Upper lobe of right lung (tissue), 1 donor: ENCODE measurements at places on chromosomes 6 and 20. TPM values are rescaled to one million over a fixed set of nuclear protein-coding genes. Genes with fewer than 3 reads are reported as not detected.

Gene LPA
- total RNA-seq, result not detected

Gene HCRTR2
- not detected for total RNA-seq

Gene MRS2
- 21.3 TPM for total RNA-seq

Gene RAET1L
- total RNA-seq, result not detected

GRCh38 chr6:35850208-35850607, 45.1 kb downstream of the LHFPL5 start:
- DNase-seq, result no peak

DNA sequence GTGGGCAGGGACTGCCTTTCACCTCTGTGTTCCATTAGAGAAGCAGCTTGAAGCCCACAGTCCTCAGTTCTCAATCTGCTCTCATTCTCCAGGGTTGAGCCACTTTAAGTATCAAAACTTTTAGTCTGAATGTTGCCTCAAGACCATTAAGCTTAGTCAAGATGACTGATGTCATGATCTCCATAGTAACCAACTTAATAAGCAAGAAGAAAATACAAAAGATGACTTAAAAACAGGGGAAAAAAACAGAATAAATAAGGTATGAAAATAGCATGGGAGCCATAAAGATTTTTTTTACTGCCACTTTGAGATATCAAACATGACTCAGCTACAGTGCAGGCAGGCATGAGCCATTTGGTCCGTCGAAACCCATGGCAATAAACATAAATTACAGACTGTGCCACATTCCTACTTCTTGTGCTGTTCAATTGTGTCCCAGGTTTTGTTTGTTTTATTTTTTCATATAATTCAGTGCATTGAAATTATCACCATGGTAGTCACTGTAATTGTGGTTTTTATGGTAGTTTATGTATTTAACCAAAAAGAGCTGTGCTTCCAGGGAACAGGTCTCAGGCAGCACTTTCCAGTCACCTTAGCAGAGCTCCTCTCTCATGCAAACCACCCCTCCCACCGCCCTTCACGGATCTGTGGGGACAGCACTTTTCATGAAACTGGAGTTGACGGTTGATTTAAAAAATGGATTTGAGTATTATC, 156.5 kb upstream of the INSM1 start:
- DNase-seq, result no peak

DNA sequence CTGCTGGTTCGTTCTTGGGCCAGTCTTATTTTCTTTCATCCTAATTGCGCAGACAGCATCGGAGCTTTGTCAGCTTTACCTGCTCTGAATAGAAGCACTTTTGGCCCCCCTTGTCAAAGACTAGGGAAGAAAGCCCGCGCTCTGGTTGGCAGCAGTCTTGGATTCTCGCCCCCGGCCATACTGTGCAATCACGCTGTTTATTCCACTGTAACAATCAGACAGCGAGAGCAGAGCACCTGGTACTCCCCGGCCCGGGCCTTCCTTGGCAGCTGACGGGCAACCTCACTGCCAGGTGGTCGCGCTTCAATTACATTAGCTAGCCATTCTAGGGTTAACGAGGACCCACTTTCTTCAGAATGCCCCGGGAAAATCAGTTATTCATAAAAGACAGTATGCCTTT, 72.6 kb downstream of the INSM1 start:
- DNase-seq, result no peak

DNA sequence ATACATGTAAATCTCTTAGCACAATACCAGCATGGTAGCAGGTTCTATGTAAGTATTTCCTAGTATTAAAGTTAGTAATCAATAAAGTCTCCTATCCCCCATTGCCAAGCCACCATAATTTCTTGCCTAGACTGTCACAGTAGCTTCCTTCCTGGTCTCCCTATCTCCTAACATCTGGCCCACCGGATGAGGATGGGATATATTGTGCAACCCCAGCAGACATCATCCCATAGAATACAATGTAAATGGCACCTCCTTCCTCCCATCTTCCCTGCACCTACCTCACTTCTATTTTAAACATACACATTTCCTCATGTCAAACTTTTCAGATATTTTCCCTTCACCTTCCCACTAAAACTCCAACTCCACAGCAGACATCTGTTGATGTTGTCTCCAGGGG, 3.5 kb upstream of the BTN3A1 start:
- DNase-seq, result no peak

DNA sequence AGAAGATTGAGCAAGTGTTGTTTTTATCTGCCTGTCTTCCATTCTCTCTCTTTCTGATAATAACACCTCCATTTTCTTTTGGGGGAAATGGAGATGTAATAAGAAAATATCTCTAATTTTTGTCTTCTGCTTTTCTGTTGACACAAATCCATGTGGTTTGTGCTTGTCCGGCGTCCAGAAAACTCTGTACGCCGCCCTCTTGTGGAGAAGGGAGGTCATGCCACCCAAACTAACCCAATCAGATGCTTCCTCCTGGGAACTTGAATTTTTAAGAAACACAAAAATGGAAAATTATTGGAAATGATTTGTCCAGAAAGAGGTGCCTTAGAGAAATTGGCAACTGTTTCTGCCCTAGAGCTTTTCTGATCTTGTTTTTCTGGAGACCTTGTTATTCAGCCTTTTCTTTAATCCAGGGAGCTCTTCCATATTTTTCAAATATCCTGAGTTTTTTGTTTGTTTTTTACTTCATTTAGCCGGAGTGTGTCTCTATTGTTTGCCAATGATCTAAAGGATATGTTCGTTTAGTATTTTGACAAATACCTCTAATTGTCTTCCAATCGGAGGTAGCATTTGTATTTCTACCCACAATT, 17.8 kb upstream of the FNDC1 start:
- no peak for DNase-seq

DNA sequence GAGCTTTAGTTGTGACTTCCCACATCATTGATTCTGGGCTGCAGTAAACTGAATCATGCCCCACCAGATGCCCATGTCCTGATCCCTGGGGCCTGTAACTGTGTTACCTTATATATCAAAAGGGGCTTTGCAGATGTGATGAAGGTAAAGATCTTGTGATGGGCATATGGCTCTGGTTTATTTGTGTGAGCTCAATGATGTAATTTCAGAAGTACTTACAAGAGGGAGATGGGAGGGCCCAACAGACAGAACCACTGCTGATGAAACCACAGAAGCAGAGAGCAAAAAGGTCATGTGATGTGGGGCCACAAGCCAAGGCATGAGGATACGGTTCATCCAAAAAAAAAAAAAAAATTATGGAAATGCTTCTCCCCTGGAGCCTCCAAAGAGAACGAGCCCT, 118.7 kb downstream of the TOX2 start:
- DNase-seq, result no peak

DNA sequence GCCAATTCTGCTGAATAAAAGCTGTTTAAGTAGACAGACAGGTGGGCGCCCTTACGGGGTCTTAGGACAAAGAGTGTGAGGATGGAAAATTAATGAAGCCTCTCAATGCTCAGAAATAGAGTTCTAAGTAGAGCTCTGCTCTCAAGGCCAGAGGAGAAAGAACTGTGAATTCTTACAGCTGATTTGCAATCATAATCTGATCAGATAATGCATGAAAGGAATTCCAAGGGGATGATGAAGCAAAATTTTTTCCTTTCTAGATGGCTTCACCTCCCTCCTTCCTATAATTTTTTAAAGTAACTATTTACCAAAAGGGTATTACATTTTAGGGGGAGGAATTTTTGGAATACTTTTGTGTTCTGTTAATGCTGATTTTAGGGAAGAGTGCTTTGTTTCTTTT, 308.1 kb upstream of the HS3ST5 start:
- no peak for DNase-seq

- DNase-seq, result no peak
Measured at GRCh38 chr6:42103216-42103615, 39.2 kb downstream of the C6orf132 start.

DNA sequence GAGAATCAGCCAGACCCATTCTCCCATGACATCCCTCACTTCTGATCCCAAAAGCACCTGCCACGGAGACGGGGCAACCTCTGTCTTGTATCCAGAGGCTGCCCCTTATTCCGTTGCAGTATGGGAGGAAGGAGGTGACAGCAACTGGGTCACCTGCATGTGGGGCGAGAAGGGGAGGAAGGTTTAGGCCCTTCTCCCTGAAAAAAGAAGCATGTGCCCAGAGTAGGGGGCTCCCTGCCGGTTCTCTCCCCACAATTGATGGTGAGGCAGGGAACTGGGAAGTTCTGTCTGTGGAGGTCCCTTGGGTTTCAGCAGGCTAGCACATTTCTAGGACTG, 49.3 kb upstream of the FANCE start:
- no peak for DNase-seq

GRCh38 chr20:50344232-50345071, 153.8 kb downstream of the CEBPB start:
- DNase-seq, result no peak

GRCh38 chr20:48538856-48539255, 288.9 kb downstream of the PREX1 start:
- DNase-seq, result no peak

DNA sequence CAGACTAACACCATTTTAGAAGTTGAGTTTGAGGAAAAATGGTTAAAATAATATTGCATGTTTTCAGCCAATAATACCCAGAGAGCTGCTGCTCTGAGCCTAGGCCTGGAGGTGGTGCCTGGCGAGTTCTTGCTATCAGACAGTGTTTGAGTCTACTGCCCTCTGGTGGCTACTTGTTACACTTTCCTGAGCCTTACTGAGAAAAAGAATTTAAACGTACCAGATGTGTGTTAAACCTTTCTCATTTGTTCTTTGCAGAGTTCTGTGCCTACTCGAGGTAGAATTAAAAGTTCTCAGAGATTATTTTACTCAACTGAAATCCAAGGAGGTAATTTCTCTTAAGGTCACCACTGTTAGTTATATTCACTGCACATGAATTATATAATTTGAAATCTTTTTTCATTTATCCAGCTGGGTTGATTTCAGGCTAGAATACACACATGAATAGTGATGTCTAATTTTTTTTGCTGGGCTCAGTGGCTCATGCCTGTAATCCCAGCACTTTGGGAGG, 38.2 kb downstream of the SHLD1 start:
- DNase-seq, result peak; percentile 77

DNA sequence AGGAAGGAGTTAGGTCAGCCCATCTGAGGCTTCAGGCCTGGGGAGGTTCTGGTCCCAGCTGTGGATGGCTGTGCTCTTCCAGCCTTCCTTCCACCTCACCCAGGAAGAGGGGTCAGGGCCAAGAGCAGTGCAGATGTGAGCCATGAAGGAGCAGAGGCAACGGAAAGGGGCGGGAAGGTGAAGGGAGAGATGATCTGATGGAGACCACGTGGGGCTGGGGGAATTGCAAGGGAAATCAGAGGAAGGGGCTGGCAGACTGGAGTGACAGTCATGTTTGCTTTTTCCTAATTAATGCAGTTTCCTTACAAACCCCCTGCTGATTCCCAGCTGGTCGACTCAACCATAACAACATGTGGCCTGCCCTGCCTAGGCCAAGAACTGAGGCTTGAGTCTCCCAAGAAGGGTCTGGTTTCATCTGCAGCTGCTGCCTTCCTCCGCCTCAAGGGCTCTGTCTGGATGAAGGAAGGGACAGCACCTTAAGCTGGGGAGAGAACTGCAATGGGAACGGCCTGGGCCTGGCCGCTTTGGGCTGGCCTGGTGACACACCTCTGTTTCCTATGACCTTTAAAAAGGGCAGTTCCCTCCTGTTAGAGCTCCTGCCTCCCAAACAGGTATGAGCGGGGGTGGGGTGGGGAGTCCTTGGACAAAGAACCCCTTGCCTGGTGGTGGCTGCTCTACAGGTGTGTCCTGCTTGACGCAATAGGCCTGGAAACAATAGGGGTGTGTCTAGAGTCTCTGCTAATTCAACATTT, 7.8 kb upstream of the MRPS18A start:
- DNase-seq, result peak; percentile 74

DNA sequence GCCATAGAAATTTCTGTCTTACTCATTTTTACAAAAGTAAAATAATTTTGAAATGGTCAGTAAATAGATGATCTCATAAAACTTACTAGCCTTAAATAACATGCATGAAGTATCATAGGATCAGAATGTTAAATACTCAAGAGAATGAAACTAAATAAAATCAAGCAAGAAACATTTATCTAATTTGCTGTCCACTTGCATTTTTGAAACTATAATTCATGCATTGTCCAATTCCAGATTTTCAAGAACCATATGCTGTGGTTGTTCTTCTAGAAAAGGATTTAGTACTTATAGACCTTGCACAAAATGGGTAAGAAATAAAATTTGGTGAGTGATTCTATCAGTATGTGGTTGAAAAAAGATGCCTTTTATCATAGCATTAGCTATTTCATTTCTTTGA, 107.0 kb downstream of the STXBP5 start:
- no peak for DNase-seq

GRCh38 chr6:34289137-34289536, 40.3 kb upstream of the SMIM29 start:
- no peak for DNase-seq

DNA sequence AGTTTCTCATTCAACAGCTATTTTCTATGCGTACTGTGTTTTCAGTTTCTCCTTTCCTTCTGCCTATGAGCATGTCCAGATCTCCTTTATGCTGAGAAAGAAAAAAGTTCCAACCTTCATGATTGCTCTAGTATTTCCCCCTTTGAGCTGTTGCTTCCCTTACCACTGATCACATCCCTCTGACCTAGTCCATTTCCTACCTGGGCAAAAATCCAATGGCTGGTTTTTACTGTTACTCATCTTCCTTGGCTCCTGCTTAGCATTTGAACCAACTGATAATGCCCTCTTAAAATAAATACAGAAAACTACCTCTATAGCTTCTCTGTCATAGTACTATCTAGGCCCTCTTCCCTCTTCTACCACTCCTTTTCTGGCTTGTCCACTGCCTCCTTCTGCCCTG, 6.0 kb downstream of the RFX6 start:
- DNase-seq, result no peak

GRCh38 chr6:4435981-4436445, 300.6 kb upstream of the ECI2 start:
- no peak for DNase-seq

DNA sequence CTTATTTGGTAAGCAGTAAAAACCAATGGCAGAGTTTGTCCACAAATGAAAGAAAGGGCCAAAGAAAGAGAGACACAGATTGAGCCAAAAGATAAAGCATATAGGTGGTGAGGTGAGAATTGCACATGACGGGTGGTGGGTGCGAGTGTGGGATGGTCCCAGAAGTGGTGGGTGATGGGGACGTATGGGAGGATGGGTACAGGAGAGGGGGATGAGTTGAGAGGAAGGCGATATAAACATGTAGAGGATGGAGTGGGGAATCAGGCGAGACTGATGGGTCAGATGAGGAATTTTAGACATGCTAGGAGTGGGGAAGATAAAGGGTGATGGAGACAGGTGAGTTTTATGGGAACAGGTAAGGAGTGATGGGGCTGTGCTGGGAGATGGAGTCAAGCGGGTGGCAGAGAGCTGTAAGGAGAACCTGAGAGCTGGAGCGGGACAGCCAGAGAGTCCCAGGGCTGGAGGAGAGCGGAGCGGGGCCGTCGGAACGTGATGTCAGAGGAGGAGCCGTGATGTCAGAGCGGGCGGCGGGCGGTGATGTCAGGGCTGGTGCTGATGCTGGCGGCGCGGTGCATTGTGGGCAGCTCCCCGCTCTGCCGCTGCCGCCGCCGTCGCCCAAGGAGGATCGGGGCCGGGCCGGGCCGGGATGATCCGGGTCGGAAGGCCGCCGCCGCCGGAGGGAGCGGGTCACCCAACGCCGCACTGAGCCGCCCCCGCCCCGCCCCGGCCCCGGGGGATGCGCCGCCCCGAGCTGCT, at the start of gene TTBK1:
TSS of gene TTBK1 (plus strand) at position 574 of the 756 bp plus-strand sequence. CDS start 3,180 bp downstream, outside the sequence.
- DNase-seq, result no peak
